T follicular helper cell (primary cell): ENCODE measurements at places on chromosomes 12 and 14.

DNA sequence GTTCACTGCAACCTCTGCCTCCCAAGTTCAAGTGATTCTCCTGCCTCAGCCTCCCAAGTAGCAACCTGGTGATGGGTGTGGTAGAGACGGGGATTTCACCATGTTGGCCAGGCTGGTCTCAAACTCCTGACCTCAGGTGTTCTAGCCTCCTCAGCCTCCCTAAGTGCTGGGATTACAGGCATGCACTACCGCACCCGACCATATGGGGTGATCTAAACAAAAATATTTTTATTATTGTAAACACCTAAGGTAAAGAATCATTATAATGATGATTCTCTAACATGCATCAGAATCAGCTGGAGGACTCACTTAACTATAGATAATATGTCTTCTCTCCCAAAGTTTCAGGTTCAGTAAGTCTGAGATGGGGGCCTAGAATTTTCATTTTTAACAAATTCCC is 96.2 kb upstream of the ALG10 start:
- no peak for DNase-seq

- no peak for DNase-seq
These were observed 140.3 kb upstream of the AEBP2 start for GRCh38 chr12:19298836-19299605.

- no peak for DNase-seq
These were observed 90.1 kb upstream of the KCNA1 start for GRCh38 chr12:4819654-4820053.

- DNase-seq, result no peak
These were observed 11.5 kb downstream of the TCL1B start for GRCh38 chr14:95697764-95698163.

- DNase-seq, result peak; percentile 52
These were observed 25.0 kb upstream of the CIT start for GRCh38 chr12:119902084-119902509.

DNA sequence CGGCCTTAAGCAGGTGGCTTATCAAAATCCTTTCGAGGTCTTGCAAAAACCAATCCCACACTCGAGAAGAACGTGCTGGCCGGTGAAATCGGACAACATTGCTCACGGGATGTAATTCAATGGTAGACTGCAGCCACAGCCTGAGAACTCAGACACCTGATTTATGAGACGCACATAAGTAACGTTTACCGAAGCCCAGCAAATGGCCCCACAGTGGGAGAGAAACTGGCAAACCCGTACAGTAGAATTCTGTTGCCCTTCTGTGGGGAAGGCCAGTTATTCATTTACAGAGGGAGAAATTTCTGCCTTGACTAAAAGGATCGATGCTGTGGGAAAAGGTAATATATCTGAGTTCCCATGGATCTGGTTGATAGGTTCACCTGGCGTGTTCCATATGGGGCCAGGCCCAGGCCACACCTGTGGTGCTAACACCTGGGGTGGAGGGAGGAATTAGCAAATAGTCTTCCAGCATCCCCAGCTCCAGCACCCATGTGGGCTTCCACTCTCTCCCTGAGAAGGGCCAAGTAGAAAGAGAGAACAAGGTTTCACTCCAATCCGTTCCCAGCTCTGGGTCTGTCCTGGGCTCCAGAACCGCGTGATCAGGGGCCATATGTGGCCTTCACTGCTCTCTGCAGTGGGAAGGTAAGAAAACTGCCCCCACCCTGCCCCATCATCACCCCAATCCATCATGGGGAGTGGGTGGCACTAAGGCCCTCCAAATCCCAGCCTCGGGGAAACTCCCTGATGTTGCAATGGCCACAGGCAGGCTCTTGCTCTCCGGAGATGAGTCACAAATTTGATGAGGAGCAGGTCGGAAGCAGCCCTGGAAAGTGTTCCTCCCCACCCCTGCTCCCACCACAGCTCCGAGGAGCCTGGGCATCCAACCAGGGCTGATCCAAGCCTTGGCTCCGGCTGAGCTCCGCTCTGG is 12.7 kb downstream of the BDKRB1 start:
- DNase-seq, result no peak

GRCh38 chr12:14638066-14638465 is 58.3 kb downstream of the GUCY2C start:
- no peak for DNase-seq

- no peak for DNase-seq
These were observed 133.6 kb upstream of the SSTR1 start for GRCh38 chr14:38074081-38074480.

GRCh38 chr12:16437281-16437816 is 89.9 kb downstream of the MGST1 start:
- no peak for DNase-seq

- no peak for DNase-seq
These were observed 105.1 kb downstream of the PRIMA1 start for GRCh38 chr14:93683226-93683625.

DNA sequence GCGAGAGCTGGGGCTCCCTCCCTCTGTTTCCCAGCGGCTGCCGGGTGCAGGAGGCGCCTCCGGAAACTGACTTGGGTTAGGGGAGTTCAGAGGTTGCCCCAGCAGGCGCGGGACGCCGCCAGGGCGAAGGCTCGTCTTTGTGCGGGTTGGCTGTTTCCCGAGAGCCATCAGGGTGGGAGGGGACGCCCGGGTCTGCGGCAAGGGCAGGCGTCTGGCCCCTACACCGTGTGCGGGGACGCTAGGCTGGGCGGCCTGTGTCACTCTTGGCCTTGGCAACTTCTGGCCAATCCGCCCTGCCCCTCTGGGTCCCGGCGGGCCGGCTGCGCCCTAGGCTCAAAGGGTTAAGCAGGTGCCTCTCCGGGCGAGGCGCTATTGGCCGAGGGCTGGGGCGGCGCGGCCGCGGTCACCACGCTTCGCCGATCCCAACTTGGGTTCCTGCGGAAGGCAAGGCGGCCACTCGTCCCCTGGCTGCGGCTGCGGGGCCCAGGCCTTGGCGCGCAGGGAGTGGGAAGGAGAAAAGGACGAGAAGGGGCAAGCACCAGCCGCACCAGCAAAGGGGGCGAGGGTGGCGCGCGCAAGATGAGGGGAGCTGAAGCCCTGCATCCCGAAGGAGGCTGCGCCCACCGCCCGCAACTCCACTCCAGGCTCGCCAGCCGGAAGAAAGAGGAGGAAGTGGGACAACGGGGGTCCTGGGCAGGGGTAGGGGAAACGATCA is 5.6 kb upstream of the NPAS3 start:
- no peak for DNase-seq
